ENCODE measurements at places on chromosomes 16 and 17. TPM values are rescaled to one million over a fixed set of nuclear protein-coding genes. Genes with fewer than 3 reads are reported as not detected.

DNA sequence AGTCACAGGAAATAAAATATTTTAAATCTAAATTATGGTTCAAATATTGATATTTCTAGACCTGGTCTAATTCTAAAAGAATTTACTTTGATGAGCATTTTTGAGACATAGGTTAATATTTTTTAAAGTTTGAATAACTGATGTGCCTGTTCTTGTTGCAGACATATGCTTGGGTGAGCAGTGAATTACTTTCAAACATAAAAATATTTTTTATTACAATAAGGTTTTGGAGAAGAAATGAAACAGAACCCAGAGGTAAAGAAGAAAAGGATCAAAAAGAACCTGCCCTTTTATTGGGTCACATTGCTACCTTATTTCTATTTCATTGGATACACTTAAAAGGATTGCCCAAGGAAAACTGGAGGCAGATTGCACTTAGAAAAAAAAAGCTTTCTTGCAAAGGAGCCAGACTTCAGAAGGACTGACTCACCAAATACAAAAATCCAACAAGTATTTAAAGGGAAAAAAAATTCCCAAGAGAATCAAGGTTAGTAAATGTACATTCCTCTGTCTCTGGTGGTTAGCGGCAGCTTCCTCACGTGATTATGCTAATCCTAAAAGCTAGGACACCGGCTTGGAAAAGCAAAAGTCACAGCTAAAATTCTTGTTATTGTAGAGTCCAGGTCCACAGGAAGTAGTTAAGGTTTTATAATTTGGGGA lies 18.5 kb downstream of the ENPP7 start:
- H3K27me3 ChIP-seq, result peaks cover 45% of the 10 kb centered on the region
- peaks cover 8% of the 10 kb centered on the region for H3K4me1 ChIP-seq
- no peaks in the 10 kb centered on the region for H3K36me3 ChIP-seq
- H3K27ac ChIP-seq, result no peak overlapping the region
- H3K4me3 ChIP-seq, result no peak overlapping the region
- no peak for DNase-seq

DNA sequence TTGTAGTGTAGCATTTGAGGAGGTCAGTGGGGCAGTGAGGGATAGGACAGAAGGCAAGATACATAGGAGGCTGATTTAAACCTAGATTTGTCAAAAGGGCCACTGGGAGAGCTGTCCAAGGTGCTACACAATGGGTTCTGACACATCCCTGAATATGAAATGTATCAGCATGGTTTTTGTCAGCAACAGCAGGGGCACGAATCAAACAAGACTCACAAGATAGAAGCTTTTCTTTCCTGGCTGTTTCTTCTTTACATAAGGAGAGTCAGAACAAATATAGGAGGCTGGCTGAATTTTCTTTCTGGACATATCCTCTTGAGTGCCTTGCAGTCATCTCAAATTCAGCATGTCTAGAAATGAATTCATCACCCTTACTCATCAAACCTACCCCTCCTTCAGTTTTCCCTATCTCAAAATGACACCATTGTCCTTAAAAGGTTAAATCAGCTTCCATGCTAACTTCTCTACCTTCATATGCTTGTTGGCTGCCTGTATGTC lies 130.5 kb downstream of the NPIPB5 start:
- H3K27ac ChIP-seq, result no peak overlapping the region
- H3K36me3 ChIP-seq, result no peaks in the 10 kb centered on the region
- DNase-seq, result peak; percentile 53
- peaks cover 4% of the 10 kb centered on the region for H3K27me3 ChIP-seq
- H3K4me1 ChIP-seq, result no peaks in the 10 kb centered on the region

DNA sequence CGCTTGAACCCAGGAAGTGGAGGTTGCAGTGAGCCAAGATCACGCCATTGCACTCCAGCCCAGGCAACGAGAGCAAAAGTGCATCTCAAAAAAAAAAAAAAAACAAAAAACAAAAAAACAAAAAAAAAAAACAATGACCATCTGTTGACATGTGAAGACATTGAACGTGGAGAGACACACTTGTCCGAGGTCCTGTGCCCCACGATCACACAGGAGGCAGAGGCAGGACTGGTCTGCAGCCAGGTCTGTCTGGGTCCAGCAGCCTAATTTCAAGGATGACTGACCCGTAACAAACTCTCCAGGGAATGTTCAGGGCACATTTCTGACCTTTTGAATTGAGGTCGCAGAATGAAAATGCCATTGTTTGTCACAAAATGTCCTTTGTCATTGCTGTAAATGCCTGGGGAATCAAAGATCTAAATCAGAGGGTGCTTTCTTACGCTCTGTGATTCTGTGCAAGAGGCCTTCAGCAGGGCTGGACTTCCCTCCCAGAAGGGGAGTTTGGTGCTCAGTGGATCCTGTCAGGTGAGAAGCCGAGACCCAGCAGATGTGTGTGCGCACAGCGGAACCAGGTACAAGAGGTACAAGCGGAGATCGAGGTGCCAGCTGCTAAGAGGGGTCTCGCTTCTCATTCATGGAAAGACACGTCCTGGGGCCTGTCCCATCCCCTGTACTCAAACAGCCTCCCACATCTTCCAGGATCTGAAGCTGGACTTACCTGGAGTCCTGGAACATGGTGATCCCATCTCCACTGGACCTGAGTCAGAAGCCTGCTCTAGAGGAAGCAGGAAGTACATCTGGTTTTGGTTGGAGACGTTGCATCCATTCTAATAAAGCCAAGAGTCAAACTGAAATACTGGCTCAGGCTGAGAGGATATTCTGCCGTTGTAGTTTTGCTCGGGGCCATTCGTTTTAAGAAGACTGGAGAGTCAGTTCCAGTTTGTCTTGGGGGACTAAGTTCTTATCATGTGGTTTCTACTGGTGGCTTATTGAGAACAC lies 95.8 kb downstream of the IRF8 start:
- DNase-seq, result no peak
- H3K36me3 ChIP-seq, result no peaks in the 10 kb centered on the region
- no peak overlapping the region for H3K4me3 ChIP-seq
- H3K27ac ChIP-seq, result no peak overlapping the region
- no peaks in the 10 kb centered on the region for H3K27me3 ChIP-seq

CYGB gene
- 20.0 TPM for total RNA-seq

CHRNE gene
- total RNA-seq, result 1.2 TPM

DNA sequence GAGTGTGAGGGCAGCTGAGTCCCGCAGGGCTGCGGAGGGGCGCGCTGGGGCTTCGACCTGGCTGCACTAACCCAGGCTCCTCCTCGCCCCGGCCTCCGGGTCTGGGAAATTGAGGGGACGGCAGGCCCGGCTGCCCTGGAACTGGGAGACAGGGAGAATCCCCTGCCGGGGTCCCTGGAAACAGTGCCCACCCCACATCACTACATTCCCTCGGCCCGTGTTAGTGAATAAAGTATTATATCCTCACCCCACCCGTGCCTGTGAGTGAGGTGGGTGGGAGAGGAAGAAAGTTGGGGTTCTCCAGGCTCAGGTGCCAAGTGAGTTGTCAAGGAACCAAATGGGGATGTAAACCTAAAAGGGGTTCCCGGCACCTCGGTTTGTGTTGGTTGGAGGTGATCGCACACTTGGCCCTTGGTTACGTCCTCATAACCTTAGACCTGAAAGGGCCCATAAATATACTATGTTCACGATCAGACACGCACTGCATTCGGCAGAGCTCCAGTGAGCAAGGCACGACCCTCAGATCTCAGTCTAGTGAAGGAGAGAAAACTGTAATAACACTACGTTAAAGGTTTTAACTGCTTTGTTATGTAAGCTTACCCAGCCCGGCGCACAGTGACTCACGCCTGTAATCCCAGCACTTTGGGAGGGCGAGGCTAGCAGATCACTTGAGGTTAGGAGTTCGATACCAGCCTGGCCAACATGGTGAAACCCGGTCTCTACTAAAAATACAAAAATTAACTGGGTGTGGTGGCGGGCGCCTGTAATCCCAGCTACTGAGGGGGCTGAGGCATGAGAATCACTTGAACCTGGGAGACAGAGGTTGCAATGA lies 11.2 kb downstream of the ZNF771 start:
- H3K36me3 ChIP-seq, result peaks cover 15% of the 10 kb centered on the region
- H3K4me1 ChIP-seq, result no peaks in the 10 kb centered on the region
- no peaks in the 10 kb centered on the region for H3K27me3 ChIP-seq

GRCh38 chr16:12228602-12229499 lies 252.3 kb downstream of the SNX29 start:
- peak; percentile 62 for DNase-seq
- no peak overlapping the region for H3K27ac ChIP-seq
- H3K36me3 ChIP-seq, result no peaks in the 10 kb centered on the region
- H3K4me3 ChIP-seq, result no peak overlapping the region
- H3K4me1 ChIP-seq, result no peaks in the 10 kb centered on the region

DNA sequence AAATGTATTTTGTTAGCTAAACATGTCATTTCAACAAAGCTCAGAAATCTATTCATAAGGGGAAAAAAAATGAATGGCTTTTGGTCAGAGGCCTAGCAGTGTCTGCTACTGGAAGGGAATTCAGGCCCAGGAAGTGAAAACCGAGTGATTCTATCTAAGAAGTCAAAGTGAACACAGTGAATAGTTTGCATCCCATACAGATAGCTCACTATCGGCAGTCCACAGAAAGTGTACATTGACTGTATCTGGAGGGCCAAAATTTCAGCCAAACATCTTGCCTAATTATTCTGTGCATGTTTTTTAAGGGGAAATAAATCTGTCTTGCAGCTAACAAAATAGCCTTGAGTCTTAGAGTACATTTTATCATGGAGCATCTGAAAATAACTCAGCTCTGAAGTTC lies 214.4 kb upstream of the CACNG5 start:
- no peak overlapping the region for H3K4me3 ChIP-seq
- no peaks in the 10 kb centered on the region for H3K4me1 ChIP-seq
- H3K27me3 ChIP-seq, result no peaks in the 10 kb centered on the region
- no peak overlapping the region for H3K27ac ChIP-seq
- DNase-seq, result no peak

- no peak overlapping the region for H3K27ac ChIP-seq
- peak; percentile 26 for DNase-seq
- peaks cover 3% of the 10 kb centered on the region for H3K4me1 ChIP-seq
Observed at GRCh38 chr16:84514874-84515835, 10.7 kb upstream of the MEAK7 start.

FA2H gene
- total RNA-seq, result 5.9 TPM

DNA sequence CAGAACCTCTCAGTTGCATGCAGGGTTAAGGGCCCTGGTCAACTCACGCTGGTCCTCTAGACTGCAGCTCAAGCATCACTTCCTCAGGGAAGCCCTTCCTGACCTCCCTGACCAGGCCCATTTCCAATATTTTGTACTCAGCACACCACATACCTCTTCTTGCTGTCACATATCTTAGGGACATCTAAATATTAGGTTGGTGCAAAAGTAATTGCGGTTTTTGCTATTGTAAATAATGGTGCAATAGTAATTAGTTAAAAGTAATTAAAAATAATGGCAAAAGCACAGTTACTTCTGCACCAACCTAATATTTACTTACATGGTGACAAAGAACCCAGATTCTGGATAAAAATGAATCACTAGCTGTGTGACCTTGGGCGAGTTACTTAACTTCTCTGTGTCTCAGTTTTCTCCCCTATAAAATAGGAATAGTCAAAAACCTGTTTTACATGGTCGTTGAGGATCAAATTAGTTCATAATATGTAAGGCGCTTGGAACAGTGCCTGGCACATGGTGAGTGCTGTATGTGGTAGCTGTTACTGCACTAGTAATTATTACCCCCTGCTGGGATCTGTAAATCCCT lies 177.4 kb downstream of the PRKCB start:
- peaks cover 8% of the 10 kb centered on the region for H3K4me1 ChIP-seq
- H3K36me3 ChIP-seq, result no peaks in the 10 kb centered on the region
- peaks cover 2% of the 10 kb centered on the region for H3K27me3 ChIP-seq
- H3K4me3 ChIP-seq, result no peak overlapping the region
- DNase-seq, result no peak

CES5A gene
- total RNA-seq, result not detected

GRCh38 chr17:5260542-5260941 lies 21.5 kb upstream of the RABEP1 start:
- H3K4me1 ChIP-seq, result no peaks in the 10 kb centered on the region
- H3K27ac ChIP-seq, result no peak overlapping the region
- no peaks in the 10 kb centered on the region for H3K36me3 ChIP-seq
- no peak for DNase-seq
- H3K4me3 ChIP-seq, result no peak overlapping the region

GSDMA gene
- not detected for total RNA-seq

DNA sequence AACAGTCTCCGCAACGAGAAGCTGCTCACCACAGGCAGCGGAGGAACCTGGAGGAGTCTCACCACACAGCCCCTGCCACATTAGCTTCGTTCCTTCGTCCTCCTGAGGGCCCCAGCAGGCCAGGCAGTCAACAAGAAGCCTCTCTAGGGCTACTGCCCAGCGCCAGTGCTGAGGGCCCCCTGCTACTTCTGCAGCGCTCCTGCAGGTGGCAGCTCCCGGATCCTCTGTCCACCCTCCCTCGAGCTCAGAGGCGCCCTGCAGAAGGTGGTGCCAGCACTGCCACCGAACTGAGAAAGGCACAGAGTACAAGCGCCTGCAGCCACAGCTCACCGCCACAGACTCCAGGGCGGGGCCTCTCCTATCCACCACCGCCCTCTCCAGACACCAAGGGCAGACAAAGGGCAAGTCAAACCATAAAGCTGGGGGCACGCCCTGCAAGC lies 27.3 kb downstream of the KDM8 start:
- H3K27me3 ChIP-seq, result no peaks in the 10 kb centered on the region
- H3K36me3 ChIP-seq, result peaks cover 9% of the 10 kb centered on the region
- H3K4me3 ChIP-seq, result no peak overlapping the region
- no peak for DNase-seq
- H3K27ac ChIP-seq, result no peak overlapping the region

DNA sequence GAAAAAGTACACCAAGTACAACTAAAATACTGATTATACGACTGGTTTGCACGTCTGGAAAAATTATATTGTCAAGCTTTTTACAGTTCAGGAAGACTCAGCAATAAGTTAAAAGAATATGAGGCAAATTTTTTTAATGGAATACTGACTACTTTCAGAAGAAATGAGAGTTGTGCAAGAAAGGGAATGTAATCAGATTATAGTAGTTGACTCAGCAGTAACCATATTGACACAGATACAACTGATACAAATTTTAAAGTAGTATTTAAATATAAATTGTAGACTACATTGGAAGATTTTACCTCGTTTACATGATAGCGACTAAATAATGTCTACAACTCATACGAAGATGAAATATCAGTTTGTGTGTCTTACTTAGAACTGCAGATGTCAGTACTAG lies 16.7 kb downstream of the ASGR2 start:
- H3K4me1 ChIP-seq, result peaks cover 2% of the 10 kb centered on the region
- DNase-seq, result no peak
- no peaks in the 10 kb centered on the region for H3K36me3 ChIP-seq
- no peaks in the 10 kb centered on the region for H3K27me3 ChIP-seq

- peaks cover 2% of the 10 kb centered on the region for H3K4me1 ChIP-seq
- DNase-seq, result peak; percentile 93
- H3K27me3 ChIP-seq, result no peaks in the 10 kb centered on the region
- no peak overlapping the region for H3K27ac ChIP-seq
- peaks cover 48% of the 10 kb centered on the region for H3K36me3 ChIP-seq
Observed at GRCh38 chr16:27526180-27526579, 23.5 kb downstream of the GTF3C1 start.
